ENCODE measurements at places on chromosomes 11 and 22.

- peak; percentile 2 for DNase-seq
These were observed 36.6 kb downstream of the DCUN1D5 start for GRCh38 chr11:103055221-103055890.

DNA sequence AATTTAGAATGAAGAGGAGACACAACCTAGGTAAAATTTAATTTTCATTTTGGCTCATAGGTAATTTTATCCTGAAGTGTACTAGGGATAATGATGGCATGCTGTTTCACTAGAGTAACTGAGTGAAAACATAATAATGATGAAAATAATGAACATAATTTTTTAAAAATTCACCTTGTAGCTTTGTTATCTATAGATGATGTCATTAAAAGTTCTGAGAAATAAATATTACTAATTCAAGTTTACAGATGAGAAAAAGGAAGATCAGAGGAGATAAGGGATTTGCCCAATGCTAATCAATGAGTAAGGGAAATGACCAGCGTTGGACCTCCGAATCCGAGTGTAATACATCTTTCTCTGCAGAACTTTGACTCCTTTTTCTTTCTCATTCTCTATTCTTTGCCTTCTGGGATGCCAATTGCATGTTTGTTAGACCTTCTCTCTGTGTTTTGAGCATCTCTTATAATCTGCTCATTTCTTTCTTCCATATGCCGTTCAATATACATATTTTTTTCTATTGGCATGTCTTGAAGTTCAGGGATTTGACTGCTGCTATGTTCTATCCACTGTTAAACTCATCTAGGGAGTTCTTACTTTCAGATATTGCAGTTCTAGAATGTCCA, 186.5 kb downstream of the SNX19 start:
- no peak for DNase-seq

- no peak for DNase-seq
These were observed 20.2 kb upstream of the RGL4 start for GRCh38 chr22:23670378-23671295.

- DNase-seq: no peak
These were observed 24.9 kb downstream of the CHEK2 start for GRCh38 chr22:28716686-28717085.

- peak; percentile 23 for DNase-seq
These were observed 482 bp downstream of the DDX17 start for GRCh38 chr22:38505541-38506117.

DNA sequence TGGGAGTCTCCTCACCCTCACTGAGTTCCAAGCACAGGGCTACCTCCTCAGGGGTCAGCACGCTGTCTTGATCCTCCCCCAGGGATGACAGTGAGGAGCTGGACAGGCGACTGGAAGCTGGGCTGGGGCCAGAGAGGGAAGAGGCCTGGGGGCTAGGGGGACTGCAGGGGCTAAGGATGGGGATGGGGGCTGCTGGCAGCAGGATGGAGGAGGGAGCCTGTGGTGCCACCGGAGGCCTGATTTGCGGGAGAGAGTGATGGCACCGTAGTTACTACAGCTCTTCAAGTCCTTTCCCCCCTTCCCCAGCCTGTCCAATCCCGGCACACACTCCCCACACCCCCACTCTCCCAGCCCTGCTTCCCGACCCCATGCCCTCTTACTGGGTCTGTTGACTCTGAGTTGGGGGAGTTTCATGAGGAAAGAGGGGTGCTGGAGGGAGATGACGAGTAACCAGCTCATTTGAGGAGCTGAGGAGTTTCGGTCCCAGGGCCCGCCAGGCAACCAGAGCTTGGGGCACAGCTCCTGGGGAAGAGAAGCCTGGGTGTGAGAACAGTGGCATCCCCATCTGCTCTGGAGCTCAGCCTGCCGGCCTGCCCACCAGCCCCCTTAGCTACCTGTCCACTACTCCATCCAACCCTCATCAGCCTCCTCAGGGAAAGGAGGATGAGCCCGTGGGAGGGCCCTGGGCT, 10.5 kb downstream of the ROBO4 start:
- DNase-seq: no peak

DNA sequence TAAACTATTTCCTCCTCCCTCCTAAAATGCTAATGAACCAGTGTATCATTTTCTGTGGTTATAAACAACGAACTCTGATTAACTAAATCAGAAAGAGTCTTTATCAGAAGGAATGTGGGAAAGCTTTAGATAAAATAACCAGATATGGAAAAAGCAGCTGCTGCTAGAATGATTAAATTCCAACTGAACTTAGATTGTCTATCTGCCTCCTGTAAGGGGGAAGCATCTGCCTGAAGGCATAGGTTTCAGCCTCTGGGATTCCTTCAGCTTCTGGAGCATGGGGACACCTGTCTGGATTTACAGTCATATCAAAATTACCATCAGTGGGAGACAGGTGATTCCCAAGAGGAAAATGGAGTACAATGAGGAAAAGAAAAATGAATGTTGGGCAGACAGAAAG, 1095.5 kb upstream of the CCDC90B start:
- no peak for DNase-seq

GRCh38 chr22:29737251-29738117, 17.7 kb downstream of the CABP7 start:
- DNase-seq: no peak

DNA sequence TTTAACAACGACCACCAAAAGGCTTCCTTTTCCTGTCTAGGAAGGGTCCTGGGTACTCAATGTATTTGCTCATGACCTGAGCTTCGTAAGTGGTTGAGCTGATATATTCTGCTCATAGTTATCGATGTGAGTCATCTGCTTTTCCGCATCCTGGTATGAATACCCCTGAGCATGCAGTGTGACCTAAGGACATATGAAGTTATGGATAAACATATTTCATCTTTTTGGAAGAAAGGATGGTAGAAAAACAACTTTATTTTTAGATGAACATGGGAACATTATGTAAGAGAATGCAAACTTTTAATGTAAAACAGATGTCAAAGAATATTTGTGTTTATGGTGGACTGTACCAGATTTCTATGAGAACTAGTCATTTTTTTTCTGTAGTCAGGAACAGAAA, 28.4 kb downstream of the TRPC6 start:
- no peak for DNase-seq

DNA sequence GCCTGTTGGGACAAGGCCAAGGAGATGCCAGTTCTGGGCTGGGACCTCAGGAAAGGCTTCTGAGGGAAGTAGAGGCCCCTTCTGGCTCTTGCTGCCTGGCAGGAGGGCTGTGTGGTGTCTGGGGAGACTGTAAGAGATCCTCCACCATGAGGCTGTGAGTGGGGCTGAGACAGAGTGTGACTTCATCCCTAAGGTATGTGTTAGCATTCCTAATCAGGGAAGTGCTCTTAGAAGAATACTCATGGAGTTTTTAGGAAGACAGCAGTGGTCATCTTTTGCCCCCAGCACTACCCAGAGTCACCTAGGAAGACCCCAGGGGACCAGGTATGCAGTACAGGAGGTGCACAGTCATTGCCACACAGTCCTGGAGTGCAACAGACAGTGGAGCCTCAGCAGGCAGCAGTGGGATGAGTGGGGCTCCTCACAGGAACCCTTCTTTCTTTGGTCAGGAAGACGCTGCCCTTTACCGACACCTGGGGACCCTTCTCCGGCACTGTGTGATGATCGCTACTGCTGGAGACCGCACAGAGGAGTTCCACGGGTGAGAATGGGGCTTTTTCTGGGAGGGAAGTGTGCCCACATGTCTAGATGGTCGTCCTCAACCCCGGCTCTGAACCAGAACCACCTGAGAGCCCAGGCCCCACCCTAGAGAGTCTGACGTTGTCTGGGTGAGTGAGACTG, 2.8 kb downstream of the RIC8A start:
- DNase-seq: no peak

- no peak for DNase-seq
These were observed 42.4 kb downstream of the OSBP start for GRCh38 chr11:59573216-59573615.

- no peak for DNase-seq
These were observed 40.2 kb upstream of the CELSR1 start for GRCh38 chr22:46577368-46578249.

DNA sequence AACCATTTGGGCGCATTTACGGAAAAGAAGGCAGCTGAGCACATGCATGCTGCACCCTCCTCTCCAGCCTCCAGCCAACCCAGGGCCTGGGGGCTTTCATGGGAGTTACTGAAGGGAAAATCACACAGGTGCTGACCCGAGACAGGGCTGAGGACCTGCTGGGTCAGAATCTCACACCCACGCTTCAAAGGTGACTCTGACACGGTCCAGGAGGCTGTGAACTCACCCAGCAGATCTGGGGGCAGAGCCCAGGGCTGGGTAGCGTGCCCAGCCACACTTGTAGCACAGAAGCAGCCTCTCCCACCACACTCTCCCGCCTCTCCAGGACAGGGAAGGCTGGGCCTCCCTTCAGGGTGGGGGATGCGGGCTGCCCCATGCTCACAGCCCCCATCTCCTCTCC, 347.6 kb downstream of the CTTN start:
- no peak for DNase-seq

- no peak for DNase-seq
These were observed 79.4 kb downstream of the PRR5L start for GRCh38 chr11:36375353-36376008.

GRCh38 chr22:42062506-42063170, 8.0 kb downstream of the NAGA start:
- no peak for DNase-seq

DNA sequence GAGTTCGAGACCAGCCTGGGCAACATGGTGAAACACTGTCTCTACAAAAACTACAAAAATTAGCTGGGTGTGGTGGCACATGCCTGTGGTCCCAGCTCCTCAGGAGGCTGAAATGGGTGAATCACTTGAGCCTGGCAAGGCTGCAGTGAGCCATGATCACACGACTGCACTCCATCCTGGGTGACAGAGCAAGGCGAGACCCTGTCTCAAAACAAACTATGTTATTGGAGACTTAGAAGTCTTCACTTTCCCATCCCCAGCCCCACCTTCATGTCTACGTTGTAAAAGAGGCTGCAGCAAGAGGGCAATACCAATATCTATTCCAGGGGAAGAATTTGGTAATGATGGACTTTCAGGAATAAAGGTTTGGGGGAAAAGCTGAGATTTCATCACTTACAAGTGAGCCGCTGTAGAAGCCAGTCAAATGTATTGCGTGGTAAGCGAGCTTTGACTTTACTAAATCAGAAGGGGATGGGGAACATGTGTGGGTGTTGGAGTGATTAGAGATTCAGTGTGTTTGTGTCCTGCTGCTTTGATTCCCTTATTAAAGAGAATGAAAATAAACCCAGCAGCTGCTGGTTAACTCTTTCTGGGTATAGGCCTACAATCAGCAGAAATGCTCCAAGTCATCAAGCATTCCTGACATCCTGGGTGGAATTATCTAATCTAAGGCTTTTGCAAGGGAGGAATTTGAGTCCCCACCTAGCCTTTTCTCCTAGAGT, 53.7 kb downstream of the UBASH3B start:
- DNase-seq: no peak

- DNase-seq: no peak
These were observed 64.2 kb upstream of the CECR2 start for GRCh38 chr22:17305076-17305475.

- DNase-seq: no peak
These were observed 5.9 kb downstream of the YWHAH start for GRCh38 chr22:31950226-31950625.

DNA sequence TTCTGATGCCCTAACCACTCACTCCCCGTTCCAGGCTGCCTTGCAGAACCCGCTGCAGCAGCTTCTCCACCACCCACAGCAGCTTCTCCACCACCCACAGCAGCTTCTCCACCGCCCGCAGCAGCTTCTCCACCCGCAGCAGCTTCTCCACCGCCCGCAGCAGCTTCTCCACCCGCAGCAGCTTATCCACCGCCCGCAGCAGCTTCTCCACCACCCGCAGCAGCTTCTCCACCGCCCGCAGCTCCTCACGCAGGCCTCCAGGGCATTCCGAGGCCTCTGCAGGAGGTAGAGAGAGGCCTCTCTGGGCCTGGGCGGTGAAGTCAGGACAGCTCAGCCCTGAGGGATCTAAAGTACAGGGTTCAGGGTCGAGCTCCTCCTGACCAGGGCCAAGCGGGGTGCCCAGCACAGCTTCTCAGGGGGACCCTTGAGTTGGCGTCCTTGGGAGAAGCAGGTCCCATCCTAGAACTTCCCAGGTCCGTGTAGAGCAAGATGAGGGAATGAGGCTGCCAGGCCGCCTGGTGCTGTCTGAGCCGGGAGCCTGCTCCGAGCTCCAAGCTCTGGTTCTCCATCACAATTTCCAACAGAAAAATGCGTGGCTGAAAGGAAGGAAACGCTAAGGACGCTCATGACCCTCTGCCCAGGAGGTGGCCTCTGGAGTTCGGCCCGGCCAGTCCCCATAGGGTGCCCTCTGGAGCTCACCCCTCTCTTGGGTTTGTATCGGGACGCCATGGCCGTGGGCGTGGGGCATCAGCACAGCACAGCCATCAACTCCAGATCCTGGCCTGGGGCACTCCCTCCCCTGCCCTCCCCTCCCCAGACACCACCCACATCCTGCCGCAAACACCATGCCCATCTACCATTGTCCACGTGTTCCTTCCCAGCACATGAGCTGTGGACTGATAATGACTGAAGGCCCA, 528.6 kb downstream of the BRD1 start:
- no peak for DNase-seq

GRCh38 chr11:119619665-119620064, 109.3 kb downstream of the NECTIN1 start:
- DNase-seq: no peak

DNA sequence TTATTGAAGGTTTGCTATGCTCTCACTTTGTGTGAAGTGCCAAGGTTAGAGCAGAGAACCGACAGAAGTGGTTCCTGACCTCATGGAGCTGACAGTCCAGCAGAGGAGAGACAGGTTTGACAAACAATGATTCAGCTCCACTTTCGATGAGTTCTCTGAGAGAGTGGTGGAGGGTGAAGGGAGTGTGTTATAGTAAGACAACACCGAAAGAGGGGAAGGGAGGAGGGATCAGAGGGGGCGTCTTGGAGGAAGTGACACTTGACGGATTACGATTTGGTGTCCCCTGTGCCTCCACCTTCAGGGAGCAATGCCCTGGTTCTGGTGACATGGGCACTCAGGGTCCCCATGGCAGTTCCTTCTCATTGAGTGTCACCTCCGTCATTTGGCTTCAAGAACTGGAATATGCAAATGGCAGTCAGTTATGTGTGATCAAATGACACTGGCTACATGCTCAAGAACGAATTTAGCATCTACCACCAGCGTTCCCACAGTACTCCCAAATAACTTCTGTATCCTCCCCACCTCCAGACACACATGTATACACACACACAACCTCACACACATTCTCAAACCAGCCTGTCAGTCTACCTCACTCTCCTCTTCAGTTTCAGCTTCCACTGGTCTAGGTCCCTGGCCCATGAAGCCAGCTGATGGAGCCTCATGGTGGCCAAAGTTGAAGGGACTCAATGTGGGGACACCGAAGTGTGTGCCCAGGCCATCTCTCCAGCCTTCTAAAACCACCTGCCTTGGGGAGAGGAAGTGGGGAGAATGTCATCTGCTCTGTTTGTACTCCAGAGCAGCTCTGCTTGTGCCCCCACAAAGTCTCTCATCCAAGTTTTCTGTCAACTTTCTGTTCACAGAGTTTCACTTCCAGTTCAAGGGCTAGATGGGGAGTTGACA, 31.4 kb upstream of the NUP160 start:
- no peak for DNase-seq
